ENCODE measurements at places on chromosomes 3 and 15.

- no peak overlapping the region for H3K4me3 ChIP-seq
- DNase-seq, result no peak
- H3K27me3 ChIP-seq, result no peaks in the 10 kb centered on the region
- no peak overlapping the region for H3K27ac ChIP-seq
- H3K4me1 ChIP-seq, result no peaks in the 10 kb centered on the region
Observed at GRCh38 chr3:151726016-151726415, 7.7 kb upstream of the AADACL2 start.

GRCh38 chr15:78108300-78109084, 16.1 kb downstream of the SH2D7 start:
- no peaks in the 10 kb centered on the region for H3K27me3 ChIP-seq
- H3K27ac ChIP-seq, result no peak overlapping the region
- no peak overlapping the region for H3K4me3 ChIP-seq

- H3K27ac ChIP-seq, result peak overlapping the region; percentile 86
- no peaks in the 10 kb centered on the region for H3K27me3 ChIP-seq
- H3K4me3 ChIP-seq, result peak overlapping the region; percentile 74
- H3K4me1 ChIP-seq, result peaks cover 9% of the 10 kb centered on the region
Observed at GRCh38 chr3:188948281-188948996, 223.3 kb upstream of the TPRG1 start.

DNA sequence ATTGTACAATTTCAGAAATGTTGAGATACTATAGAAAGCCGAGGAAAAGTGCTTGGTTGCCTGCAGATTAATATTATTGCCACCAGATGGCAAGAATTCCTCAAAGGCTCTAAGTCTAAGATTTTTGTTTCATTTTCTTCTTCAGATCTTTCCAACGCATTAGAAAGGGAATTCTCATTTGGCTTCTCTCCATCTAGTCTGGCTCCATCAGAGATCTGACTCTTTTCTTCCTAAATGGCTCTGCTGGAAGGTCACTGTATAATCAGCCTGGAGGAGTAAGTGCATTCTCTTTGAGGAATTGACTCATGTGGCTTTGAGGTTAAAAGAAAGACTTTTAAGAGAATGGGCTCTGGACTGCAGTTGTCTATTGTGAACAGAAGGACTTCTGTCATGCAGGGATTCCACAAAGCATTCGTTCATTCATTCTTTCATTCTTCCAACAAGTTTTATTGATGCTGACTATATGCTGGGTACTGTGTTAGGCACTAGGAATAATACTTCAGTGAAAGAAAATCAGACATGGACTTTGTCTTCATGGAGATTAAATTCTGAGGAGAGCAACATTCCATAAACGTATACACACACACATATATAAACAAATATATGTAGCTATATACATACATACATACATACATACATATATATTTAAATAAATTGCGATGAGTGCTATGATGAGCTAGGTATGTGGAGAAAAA, 55.3 kb downstream of the SLC28A2 start:
- H3K4me1 ChIP-seq, result peaks cover 11% of the 10 kb centered on the region
- H3K4me3 ChIP-seq, result no peak overlapping the region
- peaks cover 23% of the 10 kb centered on the region for H3K27me3 ChIP-seq
- no peak for DNase-seq

DNA sequence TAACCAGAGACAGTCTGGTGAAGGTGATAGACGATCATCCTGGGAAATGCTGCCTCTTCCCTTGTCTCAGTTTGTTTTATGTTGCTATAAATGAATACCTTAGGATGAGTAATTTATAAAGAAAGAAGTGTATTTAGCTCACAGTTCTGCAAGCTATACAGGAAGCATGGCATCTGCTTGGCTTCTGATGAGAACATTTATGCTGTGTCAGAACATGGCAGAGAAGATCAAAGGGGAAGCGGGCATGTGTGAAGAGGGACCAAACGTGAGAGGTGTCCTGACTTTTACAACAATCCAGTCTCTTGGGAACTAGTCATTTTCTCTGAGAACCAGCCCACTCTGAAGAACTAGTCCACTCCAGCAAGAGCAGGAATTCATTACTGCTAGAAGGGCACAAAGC, 9.6 kb downstream of the CMC1 start:
- no peaks in the 10 kb centered on the region for H3K4me1 ChIP-seq
- no peak for DNase-seq
- H3K4me3 ChIP-seq, result no peak overlapping the region
- no peaks in the 10 kb centered on the region for H3K36me3 ChIP-seq

GRCh38 chr3:28308196-28308595, 40.3 kb upstream of the ZCWPW2 start:
- no peaks in the 10 kb centered on the region for H3K4me1 ChIP-seq
- H3K36me3 ChIP-seq, result peaks cover 6% of the 10 kb centered on the region
- H3K27ac ChIP-seq, result no peak overlapping the region
- no peak for DNase-seq
- no peak overlapping the region for H3K4me3 ChIP-seq

- H3K27me3 ChIP-seq, result no peaks in the 10 kb centered on the region
- no peak overlapping the region for H3K27ac ChIP-seq
- H3K4me3 ChIP-seq, result no peak overlapping the region
Observed at GRCh38 chr3:150312018-150312657, 96.0 kb upstream of the TSC22D2 start.

GRCh38 chr15:79523266-79523665, 91.1 kb downstream of the MINAR1 start:
- H3K36me3 ChIP-seq, result no peaks in the 10 kb centered on the region
- H3K27me3 ChIP-seq, result peaks cover 6% of the 10 kb centered on the region
- H3K4me1 ChIP-seq, result no peaks in the 10 kb centered on the region
- no peak for DNase-seq
- H3K27ac ChIP-seq, result no peak overlapping the region
- no peak overlapping the region for H3K4me3 ChIP-seq

- H3K36me3 ChIP-seq, result no peaks in the 10 kb centered on the region
- peaks cover 35% of the 10 kb centered on the region for H3K4me1 ChIP-seq
- no peaks in the 10 kb centered on the region for H3K27me3 ChIP-seq
- H3K4me3 ChIP-seq, result no peak overlapping the region
Observed at GRCh38 chr3:98897701-98898100, 3.8 kb downstream of the DCBLD2 start.

- H3K36me3 ChIP-seq, result peaks cover 8% of the 10 kb centered on the region
- H3K27ac ChIP-seq, result no peak overlapping the region
- no peaks in the 10 kb centered on the region for H3K4me1 ChIP-seq
- H3K4me3 ChIP-seq, result no peak overlapping the region
- no peaks in the 10 kb centered on the region for H3K27me3 ChIP-seq
Observed at GRCh38 chr3:126441256-126441880, 34.3 kb downstream of the ZXDC start.

- H3K36me3 ChIP-seq, result no peaks in the 10 kb centered on the region
- H3K27ac ChIP-seq, result no peak overlapping the region
- no peak overlapping the region for H3K4me3 ChIP-seq
- H3K4me1 ChIP-seq, result no peaks in the 10 kb centered on the region
- no peaks in the 10 kb centered on the region for H3K27me3 ChIP-seq
Observed at GRCh38 chr15:80875568-80876347, 96.6 kb downstream of the CEMIP start.

DNA sequence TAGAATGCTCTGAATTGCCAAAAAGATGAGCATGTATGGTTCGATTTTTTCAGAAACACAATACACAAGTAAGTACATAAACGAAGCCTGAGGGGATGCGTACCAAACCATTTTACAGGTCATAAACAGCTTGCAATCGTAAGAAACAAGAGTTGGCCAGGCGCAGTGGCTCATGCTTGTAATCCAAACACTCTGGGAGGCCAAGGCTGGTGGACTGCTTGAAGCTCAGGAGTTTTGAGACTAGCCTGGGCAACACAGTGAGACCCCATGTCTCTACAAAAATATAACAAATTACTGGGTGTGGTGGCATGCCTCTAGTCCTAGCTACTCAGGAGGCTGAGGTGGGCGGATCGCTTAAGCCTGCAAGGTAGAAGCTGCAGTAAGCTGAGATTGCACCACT, 13.4 kb downstream of the TRA2B start:
- DNase-seq, result no peak
- peaks cover 45% of the 10 kb centered on the region for H3K4me1 ChIP-seq
- peaks cover 44% of the 10 kb centered on the region for H3K36me3 ChIP-seq
- H3K27ac ChIP-seq, result no peak overlapping the region

DNA sequence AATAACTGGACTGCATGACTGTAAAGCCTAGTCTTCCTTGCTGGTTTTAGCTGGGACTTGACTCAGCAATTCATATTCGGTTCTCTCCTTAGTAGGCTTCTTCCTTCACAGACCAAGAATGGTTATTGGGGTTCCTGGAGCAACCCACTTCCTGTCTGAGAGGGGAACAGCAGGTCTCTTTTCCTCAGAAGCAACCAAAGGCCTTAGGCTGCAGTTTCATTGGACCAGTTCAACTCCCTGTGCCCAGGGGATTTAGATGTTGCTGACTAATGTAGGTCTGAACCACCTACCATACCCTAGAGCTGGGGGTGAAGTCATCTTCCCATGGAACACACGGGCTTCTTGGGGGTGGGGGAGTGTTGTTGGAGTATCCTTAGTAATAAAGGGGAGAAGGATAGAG, 84.0 kb upstream of the SKOR1 start:
- H3K4me3 ChIP-seq, result no peak overlapping the region
- H3K4me1 ChIP-seq, result peaks cover 44% of the 10 kb centered on the region
- H3K36me3 ChIP-seq, result peaks cover 2% of the 10 kb centered on the region
- H3K27me3 ChIP-seq, result no peaks in the 10 kb centered on the region
- no peak for DNase-seq

DNA sequence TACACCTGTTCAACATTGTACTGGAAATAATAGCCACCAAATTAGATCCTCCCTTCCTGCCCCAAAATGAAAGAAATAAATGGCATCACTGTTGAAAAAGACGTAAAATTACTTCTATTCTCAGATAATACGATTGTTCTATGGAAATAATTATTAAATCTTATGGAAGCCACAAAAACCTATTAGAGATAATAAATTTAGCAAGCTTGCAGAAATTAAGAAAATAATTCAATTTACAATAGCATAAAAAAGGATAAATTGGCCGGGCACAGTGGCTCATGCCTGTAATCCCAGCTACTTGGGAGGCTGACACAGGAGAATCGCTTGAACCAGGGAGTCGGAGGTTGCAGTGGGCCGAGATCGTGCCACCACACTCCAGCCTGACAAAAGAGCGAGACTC, 57.8 kb downstream of the PPCDC start:
- no peaks in the 10 kb centered on the region for H3K27me3 ChIP-seq
- H3K4me1 ChIP-seq, result no peaks in the 10 kb centered on the region
- no peak overlapping the region for H3K27ac ChIP-seq
- no peak overlapping the region for H3K4me3 ChIP-seq
- H3K36me3 ChIP-seq, result peaks cover 3% of the 10 kb centered on the region

GRCh38 chr3:34033839-34034238, 235.4 kb downstream of the PDCD6IP start:
- no peaks in the 10 kb centered on the region for H3K36me3 ChIP-seq
- H3K27me3 ChIP-seq, result no peaks in the 10 kb centered on the region
- no peak for DNase-seq

- H3K4me1 ChIP-seq, result peaks cover 6% of the 10 kb centered on the region
- H3K27ac ChIP-seq, result no peak overlapping the region
- no peaks in the 10 kb centered on the region for H3K27me3 ChIP-seq
- DNase-seq, result no peak
Observed at GRCh38 chr3:121970047-121970446, 52.0 kb downstream of the ILDR1 start.

- H3K27ac ChIP-seq, result no peak overlapping the region
- peaks cover 24% of the 10 kb centered on the region for H3K36me3 ChIP-seq
- DNase-seq, result no peak
- H3K4me1 ChIP-seq, result peaks cover 4% of the 10 kb centered on the region
- no peak overlapping the region for H3K4me3 ChIP-seq
- no peaks in the 10 kb centered on the region for H3K27me3 ChIP-seq
Observed at GRCh38 chr3:123602325-123602724, 17.5 kb upstream of the HACD2 start.

GRCh38 chr3:116815831-116816588, 106.4 kb downstream of the TUSC7 start:
- peaks cover 11% of the 10 kb centered on the region for H3K4me1 ChIP-seq

GRCh38 chr3:131217296-131217741, 164.3 kb upstream of the NUDT16 start:
- DNase-seq, result no peak
- no peaks in the 10 kb centered on the region for H3K27me3 ChIP-seq
- H3K4me3 ChIP-seq, result no peak overlapping the region
- no peak overlapping the region for H3K27ac ChIP-seq
- peaks cover 7% of the 10 kb centered on the region for H3K4me1 ChIP-seq

GRCh38 chr3:111810909-111811308, 48.2 kb upstream of the PHLDB2 start:
- H3K27ac ChIP-seq, result peak overlapping the region; percentile 77
- no peak overlapping the region for H3K4me3 ChIP-seq
- DNase-seq, result no peak
- H3K4me1 ChIP-seq, result peaks cover 38% of the 10 kb centered on the region
- no peaks in the 10 kb centered on the region for H3K27me3 ChIP-seq
- H3K36me3 ChIP-seq, result peaks cover 7% of the 10 kb centered on the region

- no peaks in the 10 kb centered on the region for H3K36me3 ChIP-seq
- H3K4me1 ChIP-seq, result peaks cover 4% of the 10 kb centered on the region
- H3K4me3 ChIP-seq, result no peak overlapping the region
- peak overlapping the region; percentile 87 for H3K27ac ChIP-seq
Observed at GRCh38 chr3:11238060-11238459, 34.1 kb upstream of the ATG7 start.

DNA sequence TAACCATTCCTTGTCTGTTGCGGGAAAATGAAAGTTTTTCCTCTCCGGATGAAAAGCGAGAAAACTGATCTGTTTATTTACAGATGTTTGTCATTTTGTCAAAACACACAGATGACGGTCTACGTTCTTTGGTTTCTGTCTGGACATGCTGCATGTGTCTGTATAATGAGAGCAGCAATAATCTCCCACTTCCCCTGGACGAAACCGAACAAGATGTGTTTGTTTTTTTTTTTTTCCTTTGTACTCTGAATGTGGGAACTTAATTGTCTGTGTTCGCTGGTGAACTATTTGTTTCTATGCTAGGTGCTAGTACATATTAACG, 33.6 kb downstream of the PTPRG start:
- no peak overlapping the region for H3K4me3 ChIP-seq
- no peaks in the 10 kb centered on the region for H3K27me3 ChIP-seq
- no peak for DNase-seq
- H3K27ac ChIP-seq, result no peak overlapping the region
- H3K4me1 ChIP-seq, result peaks cover 22% of the 10 kb centered on the region

- H3K27ac ChIP-seq, result peak overlapping the region; percentile 28
- peaks cover 63% of the 10 kb centered on the region for H3K36me3 ChIP-seq
- H3K4me1 ChIP-seq, result peaks cover 29% of the 10 kb centered on the region
- no peaks in the 10 kb centered on the region for H3K27me3 ChIP-seq
- no peak overlapping the region for H3K4me3 ChIP-seq
- no peak for DNase-seq
Observed at GRCh38 chr15:92942706-92943105, 42.6 kb downstream of the CHD2 start.

DNA sequence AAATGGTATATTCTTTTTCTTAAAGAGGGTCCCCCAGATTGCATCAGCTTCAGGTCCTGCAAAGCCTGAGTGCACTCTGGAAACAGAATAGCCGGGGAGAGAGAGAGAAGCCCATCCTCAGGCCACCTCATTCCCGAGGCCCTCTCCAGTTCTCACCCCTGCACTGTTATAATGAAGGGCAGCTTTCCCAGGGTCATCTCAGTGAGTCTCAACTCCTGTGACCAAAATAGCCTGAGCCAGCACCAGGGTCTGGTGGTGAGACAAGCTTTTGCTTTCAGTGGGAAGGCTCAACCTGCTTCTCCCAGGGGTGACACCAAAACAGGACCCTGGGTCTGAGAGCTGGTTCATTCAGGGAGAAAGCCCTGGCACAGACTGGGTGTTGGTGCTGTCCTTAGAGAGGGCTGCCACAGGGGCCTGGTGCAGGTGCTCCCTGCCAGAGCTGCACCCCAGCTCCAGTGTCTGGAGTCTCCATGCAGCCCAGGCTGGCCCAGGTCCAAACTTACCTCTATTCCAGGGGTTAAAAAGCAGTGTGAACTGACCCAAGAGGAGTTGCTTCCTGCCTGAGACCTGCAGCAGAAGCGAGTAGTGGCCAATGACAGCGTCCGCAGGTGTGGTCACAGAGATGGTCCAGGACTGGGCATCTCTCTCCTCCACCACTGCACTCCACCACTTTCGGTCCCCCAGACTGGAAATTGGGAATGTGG, 6.1 kb downstream of the EPB42 start:
- no peaks in the 10 kb centered on the region for H3K36me3 ChIP-seq
- H3K4me1 ChIP-seq, result peaks cover 1% of the 10 kb centered on the region
- peaks cover 14% of the 10 kb centered on the region for H3K27me3 ChIP-seq
- H3K27ac ChIP-seq, result no peak overlapping the region
